ENCODE measurements at places on chromosomes 7 and 10. TPM values are rescaled to one million over a fixed set of nuclear protein-coding genes. Genes with fewer than 3 reads are reported as not detected.

P4HA1 gene
- total RNA-seq = 110 TPM

OR2A42 gene
- total RNA-seq = not detected

FANK1 gene
- 6.8 TPM for total RNA-seq

NEBL gene
- total RNA-seq = 5.4 TPM

AZGP1 gene
- not detected for total RNA-seq

LSM5 gene
- 47.5 TPM for total RNA-seq

IGF2BP3 gene
- total RNA-seq = 72.6 TPM

PILRA gene
- 0.41 TPM for total RNA-seq

SH2D4B gene
- not detected for total RNA-seq

VTI1A gene
- 9.7 TPM for total RNA-seq

MYO3A gene
- total RNA-seq = 4.5 TPM

NEUROD6 gene
- not detected for total RNA-seq
